ENCODE measurements at places on chromosomes 11 and 22.

DNA sequence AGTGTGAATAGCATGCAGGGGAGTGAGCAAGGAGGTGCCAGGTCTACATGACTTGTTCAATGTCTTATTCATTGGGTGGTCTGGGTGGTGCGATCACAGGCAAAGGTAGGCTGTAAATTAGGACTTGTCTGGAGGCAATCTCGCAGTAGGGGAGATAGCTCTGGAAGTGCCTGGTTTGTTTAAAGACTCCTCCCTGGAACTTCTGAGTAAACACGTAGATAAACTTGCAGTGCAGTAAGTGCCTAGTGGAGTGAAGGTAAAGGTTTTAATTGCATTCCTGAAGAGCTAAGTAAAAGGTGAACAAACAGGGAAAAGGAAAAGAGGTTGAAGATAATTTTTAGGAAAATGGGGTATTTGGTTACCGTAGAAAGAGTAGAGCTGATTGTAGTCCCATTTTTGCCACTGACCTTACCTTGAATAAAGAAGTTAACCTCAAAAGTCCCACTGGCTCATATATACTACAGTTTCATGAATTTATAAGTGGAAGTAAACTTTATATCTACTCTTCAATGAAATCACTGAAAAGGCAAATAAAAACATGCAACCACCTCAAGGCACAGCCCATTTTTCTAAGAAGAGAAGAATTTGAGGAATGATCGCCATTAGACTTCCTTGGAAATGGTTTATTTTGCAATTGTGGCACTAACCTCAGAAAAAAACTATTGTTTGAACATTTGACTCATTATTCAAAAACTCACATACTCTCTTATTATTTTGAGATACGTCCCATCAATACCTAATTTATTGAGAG, 44.3 kb downstream of the AASDHPPT start:
- DNase-seq = no peak

- DNase-seq = no peak
Observed at GRCh38 chr22:31107894-31108218, 488 bp upstream of the SELENOM start.

DNA sequence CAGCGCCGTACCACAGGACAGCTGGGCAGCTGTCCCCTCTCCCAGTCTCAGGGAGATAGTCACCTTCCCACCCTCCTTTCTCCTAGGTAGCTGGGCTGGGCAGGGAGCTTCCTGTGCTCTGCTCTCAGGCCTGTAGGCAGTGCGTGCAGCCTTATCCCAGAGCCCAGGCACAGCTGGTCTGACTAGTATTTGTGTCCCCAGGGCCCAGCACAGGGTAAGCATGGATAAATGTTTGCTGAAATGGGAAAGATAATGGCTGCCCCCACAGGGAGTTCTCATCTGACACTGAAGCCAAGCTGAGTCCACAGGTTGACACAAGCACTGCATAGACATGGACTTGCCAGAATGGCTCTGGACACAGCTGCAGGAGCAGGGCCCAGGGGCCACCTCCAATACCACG, 9.8 kb downstream of the SLC15A3 start:
- no peak for DNase-seq

DNA sequence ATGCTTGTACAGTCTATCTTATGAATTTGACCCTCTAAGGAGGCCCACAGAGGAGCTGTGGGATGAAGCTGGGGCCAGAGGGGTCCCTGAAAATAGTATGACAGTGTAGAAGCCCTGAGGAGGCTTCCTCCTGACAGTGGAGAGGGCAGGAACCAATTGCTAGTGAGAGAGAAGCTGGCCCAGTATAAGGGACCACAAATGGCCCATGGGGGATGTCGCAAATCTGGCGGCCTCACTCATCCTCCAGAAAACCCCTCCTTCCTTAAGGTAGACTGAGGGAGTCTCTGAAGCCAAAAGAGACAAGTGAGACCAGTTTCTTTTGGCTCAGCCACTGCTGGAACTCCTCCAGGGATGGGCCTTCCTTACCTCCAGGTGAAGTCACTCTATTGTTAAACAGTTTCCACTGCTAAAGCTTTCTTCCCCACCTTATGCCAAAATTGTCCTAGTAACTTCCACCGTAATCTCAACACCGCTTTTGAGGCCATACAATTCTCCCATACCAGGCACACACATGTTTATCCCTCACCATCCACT, 17.8 kb upstream of the CASTOR1 start:
- DNase-seq = no peak

GRCh38 chr11:12088047-12088481, 22.3 kb upstream of the MICAL2 start:
- DNase-seq = no peak

- DNase-seq = no peak
Observed at GRCh38 chr11:20192641-20193040, 32.4 kb upstream of the DBX1 start.

- no peak for DNase-seq
Observed at GRCh38 chr11:66882561-66883015, 25.7 kb downstream of the LRFN4 start.

DNA sequence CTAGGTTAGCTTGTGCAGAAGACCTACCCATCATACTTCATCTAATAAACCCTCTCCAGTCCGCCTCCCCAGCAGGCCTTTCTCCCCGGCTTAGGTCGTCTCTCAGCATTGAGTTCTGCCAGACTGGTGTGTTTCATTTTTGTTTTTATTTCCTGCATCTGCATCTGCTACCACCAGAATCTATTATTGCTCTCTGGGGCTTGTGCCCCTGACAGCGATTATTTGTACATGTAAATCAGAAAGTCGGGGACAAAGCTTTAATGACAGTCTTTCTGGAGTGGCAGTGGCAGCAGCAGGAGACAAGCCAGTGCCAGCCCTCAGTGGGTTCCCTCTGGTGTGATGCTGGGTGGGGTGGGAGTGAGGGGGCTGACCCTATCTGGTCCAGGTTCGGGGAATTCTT, 127.5 kb downstream of the PKNOX2 start:
- no peak for DNase-seq

- no peak for DNase-seq
Observed at GRCh38 chr11:92141159-92141558, 83.5 kb upstream of the FAT3 start.

GRCh38 chr22:30881361-30882183, 87.0 kb downstream of the MORC2 start:
- no peak for DNase-seq

DNA sequence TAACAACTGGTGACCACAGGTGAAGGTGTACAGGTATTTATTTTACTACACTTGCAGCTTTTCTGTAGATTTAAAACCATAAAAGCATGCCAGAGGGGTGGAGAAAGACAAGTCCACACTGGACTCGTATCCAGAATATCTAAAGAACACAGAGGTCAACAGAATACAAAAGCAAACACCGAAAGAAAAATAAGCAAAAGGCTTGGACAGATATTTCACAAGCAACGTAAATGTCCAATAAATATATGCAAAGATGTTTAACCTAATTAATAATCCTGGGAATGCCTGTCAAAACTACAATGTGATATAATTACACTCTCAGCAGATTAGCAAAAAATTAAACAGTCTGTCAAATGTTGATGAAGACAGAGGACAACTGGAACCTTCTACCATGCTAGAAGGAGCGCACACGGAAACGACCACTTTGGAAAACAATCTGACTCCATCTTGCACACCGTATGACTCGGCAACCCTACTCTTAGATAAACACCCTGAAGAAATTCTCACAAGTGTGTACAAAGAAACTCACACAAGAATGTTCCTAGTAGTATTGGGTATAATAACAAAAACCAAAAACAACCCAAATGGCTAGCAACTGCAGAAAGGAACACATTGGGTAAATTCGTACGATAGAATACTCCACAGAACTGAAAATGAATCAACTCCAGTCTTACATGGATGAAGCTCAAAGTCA, 27.2 kb downstream of the GNB1L start:
- no peak for DNase-seq

GRCh38 chr11:95193541-95193940, 37.5 kb downstream of the SESN3 start:
- no peak for DNase-seq

GRCh38 chr11:75069473-75069872, 27.2 kb downstream of the OR2AT4 start:
- DNase-seq = no peak

DNA sequence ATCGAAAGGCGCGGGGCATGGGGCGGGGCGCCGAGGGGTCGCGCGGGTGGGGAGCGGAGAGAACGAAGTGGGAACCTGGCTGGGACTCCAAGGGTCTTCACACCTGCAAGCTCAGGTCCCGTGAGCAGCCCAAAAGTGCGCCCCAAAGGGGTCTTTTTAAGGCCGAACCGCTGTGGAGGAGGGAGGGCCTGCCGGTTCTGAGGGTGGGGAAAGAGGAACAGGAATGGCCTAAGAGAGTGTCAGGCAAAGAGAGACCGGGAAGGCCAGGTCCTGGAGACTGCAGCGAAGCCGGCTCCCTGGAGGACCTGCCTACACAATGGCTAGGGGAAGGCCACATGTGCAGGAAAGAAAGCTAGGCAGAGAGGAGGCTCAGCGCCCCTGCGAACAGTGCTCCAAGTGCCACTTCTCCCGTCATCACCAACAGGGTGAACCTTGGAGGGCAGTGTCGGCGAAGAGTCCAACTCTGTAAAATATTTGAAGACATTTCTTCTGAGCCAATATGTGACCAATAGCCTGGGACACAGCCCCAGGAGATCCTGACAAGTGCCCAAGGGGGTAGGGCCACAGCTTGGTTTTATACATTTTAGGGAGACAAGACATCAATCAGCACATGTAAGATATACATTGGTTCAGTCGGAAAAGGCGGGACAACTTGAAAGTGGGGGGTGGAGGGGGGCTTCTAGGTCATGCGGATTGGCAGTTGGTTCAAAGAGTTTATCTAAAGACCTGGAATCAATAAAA, 710 bp upstream of the DGCR2 start:
- DNase-seq = no peak

DNA sequence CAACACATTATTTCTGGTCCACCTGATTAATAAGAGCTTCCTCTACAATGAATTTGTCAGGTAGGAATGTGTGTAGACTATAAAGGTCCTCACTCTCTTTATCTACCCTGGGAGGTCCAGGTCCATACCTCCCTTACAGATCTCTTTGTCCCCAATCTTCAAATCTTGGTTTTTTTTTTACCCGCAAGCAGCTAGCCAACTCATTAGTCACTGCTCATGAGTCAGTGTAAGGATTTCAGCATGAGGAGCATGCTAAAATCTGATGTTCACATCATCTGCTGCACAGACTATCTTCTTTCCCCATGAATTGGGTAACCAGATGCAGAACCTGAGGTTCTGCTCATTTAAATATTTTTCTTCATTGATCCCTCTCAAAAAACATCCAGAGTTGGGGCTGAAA, 397.0 kb upstream of the ISX start:
- DNase-seq = no peak

GRCh38 chr22:29205594-29206371, at the start of gene EMID1:
Gene EMID1, plus strand, starts transcription at chr22:29205896. Its CDS starts 143 bp downstream, at chr22:29206039.
- no peak for DNase-seq

DNA sequence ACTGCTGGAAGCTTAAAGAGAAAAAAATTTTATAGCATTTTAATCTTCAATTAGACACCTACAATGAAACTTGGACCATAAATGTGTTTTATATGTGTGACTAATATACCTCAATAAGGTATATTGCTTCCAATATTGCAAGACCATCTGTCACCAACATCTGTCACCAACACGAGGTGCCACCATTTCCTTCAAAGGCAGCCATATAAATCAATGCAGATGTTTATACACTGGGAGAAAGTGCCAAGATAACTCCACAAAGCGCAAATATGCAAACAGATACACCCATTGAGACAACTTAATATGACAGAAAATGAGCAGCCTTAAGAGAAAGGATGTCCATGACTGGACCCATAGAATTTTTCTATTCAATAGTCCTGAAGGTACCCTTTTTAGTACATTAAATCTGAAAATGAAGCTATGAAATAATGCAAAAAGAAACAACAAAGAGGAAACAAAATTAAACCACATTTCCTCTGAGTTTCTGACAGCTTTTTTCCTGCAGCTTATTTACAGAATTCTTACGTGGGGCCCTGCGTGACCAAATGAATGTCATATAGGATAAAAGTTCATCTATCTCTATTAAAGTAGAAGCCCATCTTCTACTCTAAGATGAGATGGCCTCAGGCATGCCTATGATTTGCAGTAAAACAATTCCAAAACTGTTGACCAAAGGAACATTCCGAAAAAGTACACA, 12.5 kb downstream of the MPZL3 start:
- no peak for DNase-seq

DNA sequence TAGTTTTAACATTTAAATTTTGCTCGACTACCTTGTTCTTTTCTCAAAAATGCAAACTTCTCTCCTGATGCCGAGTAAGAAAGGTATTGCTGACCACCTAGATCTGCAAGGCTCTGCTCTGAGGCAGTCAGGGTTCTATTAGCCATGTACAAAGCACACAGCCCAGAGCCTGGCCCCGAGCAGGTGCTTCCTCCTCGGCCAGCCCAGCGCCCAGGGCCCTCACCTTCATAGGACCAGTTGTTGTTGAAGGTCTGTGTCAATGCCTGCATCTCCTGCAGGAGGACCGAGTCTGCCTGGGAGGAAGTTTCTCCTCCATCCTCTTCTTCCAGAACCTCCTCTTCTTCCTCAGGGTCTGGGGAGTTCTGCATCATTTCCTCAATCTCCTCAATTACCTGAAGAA, 35.8 kb downstream of the FEZ1 start:
- DNase-seq = no peak

DNA sequence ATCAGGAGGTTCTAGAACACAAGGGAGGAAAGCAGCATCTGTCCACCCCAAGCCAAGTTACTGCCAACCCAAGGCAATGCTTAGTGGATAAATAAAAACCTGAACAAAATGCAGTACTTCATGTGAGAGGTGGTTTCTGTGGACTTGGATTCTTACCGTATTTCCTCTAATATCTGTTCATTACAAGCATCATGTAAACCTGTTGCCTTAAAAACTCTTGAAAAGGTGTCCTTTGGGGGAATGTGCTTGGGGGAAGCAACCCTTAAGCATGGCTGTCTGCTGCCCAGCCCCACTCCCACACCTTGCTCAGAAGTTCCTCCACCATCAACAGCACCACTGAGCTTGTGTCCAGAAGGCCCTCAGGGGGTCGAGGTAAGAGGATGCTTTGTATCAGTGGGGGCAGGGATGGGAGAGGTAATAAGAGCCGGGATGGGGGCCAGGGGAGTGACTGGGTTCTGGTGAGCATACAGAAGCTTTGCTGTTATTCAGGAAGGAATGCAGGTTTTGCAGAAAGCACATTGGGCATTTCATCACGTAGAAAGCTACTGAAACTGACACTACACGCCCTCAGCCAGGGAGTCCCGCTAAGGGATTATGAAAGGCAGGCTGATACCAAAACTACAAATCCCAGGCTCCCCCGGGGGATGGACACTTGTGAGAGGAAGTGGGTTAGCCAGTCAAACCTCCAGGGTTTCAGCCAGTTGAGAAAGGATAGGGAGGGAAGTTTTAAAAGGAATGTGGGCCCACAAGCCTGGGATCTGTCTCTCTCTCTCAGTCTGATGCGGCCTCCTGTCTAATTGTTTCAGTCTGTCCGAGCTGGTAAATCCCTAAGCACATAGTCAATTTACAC, 52.0 kb downstream of the KCNJ1 start:
- DNase-seq = no peak

- no peak for DNase-seq
Observed at GRCh38 chr22:46842606-46843005, 80.2 kb downstream of the TBC1D22A start.

GRCh38 chr11:95293116-95293515, 62.1 kb upstream of the SESN3 start:
- DNase-seq = no peak

GRCh38 chr11:69294571-69295078, 670 bp downstream of the MYEOV start:
- DNase-seq = no peak

Data from T-helper 9 cell (primary cell).